Stimulated activated CD4-positive, alpha-beta T cell treated with anti-CD3 and anti-CD28 coated beads, TNF-alpha, amount 100 ng/mL, for 48 hours (primary cell): ENCODE measurements at places on chromosomes 2 and 18.
A peak's percentile ranks its signal among the peaks of the same experiment; 100 is the strongest.

- DNase-seq = peak; percentile 26
Measured at GRCh38 chr2:27717070-27717795, 53.5 kb downstream of the SLC4A1AP start.

GRCh38 chr18:37533647-37534584 lies 31.7 kb downstream of the CELF4 start:
- DNase-seq = no peak

DNA sequence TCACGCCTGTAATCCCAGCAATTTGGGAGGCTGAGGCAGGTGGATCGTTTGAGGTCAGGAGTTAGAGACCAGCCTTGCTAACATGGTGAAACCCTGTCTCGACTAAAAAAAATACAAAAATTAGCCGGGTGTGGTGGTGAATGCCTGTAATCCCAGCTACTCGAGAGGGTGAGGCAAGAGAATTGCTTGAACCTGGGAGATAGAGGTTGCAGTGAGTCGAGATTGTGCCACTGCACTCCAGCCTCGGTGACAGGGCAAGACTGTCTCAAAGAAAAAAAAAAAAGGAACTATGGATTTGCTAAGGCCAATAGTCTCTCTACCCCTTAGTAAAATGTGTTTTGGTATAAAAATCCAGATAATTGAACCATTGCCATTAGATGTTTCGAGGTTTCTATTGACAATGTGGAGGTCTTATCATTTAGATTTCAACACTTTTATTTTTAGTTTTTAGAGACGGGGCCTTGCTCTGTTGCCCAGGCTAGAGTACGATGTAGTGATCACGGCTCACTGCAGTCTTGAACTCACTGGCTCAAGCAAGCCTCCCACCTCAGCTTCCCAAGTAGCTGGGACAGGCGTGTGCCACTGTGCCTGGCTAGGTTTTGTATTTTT lies 1.1 kb upstream of the TXNDC2 start:
- no peak for DNase-seq

DNA sequence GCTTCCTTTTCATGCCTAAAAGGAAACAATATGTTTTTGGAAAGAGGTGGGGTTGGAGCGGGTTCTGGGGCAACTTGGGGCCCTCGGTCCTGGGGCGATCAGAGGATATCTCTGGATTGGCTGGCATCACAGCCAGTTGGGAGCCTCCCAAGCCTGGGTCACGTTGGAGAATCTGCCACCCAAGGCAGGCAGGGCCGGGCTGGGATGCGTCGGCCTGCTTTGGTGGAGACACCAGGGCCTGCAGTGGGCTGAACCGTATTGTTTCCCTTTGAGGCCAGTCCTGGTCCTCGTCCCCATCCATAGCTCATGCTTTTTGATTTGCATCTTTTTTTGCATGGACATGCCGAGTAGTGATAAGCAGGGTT lies 235.8 kb downstream of the ATAD2B start:
- DNase-seq = no peak

DNA sequence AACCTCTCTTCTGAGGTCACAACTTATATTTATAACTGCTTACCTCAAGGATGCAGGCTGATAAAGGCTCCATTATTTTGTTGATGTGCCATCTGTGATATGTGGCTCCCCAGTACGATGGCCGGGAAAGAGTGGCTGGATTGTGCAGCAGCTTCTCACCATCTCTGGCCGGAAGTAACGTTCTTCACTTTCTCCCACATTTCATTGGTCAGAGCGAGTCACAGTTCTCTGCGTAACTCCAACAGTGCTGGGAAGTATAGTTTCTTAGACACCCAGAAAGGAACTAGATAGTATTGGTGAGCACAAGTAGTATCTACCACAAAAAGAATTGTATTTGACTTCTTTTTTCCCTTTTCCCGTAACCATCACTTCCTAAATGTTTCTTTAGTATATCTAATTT lies 28.7 kb downstream of the ZSWIM2 start:
- DNase-seq = no peak

DNA sequence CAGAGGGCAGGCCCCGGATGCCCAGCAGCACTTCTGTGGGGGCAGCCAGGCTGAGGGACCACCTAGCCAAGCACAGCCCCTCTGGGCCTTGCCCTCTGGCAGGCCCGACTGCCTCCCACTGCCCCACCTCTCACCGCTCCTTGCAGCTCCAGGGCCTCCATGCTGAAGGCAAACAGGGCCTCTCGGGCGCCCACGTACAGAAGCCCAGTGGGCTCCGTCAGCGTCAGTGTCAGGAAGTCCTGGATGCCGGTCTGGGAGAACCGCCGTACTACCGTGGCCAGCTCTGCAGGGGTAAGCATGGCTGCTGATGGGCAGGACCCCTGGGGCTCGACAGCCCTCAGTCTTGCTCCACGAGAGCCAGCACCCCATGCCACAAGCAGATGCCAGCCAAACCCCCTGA lies 3.7 kb downstream of the SEMA4C start:
- DNase-seq = no peak

- peak; percentile 9 for DNase-seq
Measured at GRCh38 chr2:74250189-74250631, 51.8 kb downstream of the MTHFD2 start.

DNA sequence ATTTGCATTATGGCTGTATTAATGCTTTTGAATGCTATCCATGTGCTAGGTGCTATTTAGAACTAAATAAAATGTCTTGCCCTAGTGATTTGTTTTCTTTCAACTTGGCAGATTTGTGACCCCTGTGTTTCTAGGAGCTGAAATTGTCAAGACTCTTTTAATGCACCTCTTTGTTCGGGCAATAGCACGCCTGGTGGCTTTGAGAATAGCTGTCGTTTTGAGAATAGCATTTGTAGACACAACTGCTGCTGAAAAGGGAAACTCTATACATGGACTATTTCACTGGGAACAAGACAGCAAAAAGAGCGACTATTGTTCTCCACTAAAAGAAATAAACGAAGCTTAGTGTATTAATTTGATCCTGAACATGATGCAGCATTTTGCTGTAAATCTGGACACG lies 352.1 kb upstream of the ZNF521 start:
- no peak for DNase-seq
